ENCODE measurements at places on chromosomes 12 and 14.

DNA sequence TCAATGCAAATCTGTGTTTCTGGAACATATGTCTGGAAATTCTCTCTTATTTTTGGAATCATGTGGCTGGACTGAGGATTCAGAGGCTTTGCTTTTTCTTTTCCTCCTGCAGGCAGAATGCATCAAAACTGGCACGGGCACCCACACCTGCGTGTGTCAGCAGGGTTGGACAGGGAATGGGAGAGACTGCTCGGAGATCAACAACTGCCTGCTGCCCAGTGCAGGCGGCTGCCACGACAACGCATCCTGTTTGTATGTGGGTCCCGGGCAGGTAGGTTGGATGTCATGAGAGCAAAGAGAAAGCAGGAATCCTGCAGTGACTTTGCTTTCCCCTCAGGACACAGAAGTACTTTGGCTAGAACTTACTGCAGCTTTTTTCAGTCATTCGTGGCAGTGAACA is 90.3 kb downstream of the STAB2 start:
- DNase-seq = no peak

GRCh38 chr12:121334513-121335343 is 17.5 kb downstream of the ANAPC5 start:
- no peak for DNase-seq

DNA sequence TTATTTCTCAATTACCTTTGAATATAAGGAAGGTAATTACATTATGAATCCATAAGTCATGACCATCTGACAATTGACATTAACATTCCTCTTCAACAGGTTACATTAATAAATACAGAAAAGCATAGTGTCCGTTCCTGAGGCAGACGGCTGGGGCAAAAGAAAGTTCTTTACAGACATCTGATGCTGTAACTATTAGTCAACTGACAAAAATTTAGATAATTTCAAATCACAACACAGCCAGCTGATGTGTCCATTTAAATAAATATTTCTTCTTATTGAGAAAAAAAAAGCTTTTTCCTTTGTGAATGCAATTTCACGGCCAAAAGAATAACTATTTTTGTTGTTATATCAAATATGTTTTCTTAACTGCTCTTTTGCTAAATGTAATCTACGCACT is 9.2 kb upstream of the PYROXD1 start:
- no peak for DNase-seq

- no peak for DNase-seq
Observed at GRCh38 chr12:2509137-2509536, 285.6 kb upstream of the FKBP4 start.

GRCh38 chr14:78683981-78684380 is 513.8 kb downstream of the NRXN3 start:
- DNase-seq = no peak

DNA sequence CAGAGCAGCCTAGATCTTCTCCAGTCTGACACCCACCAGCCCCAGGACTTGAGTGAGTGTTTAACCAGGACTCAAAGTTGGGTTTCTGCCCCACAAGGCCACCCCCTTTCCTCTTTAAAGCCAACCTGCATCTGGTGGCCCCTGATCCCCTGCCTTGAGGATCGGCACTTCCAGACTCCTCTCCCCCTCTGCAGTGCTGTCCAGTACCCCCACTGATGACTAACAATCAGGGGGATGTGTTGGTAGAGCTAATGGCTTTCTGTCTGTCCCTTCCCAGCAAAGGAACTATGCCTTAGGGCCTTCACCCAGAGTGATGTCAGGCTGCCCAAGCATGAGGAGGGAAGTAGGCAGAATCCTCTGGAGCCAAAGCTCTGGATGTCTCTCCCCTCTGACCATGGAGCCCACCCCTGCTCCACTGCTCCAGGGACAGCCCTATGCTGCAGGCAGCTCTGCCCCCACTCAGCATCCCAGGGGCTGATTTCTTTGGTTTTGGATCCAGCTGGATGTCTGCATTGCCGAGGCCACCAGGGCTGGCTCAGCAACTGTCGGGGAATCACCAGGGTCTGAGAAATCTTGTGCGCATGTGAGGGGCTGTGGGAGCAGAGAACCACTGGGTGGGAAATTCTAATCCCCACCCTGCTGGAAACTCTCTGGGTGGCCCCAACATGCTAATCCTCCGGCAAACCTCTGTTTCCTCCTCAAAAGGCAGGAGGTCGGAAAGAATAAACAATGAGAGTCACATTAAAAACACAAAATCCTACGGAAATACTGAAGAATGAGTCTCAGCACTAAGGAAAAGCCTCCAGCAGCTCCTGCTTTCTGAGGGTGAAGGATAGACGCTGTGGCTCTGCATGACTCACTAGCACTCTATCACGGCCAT is 42.9 kb downstream of the DAD1 start:
- no peak for DNase-seq

- DNase-seq = no peak
Observed at GRCh38 chr12:94208622-94208966, 60.2 kb downstream of the PLXNC1 start.

DNA sequence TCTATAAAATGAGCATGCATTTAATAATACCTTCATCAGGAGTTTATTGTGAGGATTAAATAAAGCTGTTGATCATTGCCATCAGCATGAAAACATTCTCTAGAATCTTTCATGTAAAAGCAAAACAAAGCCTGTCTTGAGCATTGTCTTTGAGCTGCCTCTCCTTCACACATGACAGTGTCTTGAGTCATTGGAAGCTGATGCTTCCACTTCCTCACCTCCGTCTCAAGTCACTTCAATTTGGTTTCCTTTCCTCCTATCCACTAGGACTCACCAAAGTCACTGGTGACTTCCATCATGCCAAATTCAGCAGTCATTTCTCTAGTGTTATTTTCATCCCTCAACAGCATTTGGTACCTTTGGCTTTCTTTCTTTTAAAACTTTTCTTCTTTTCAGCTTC is 31.6 kb upstream of the MYBPC1 start:
- no peak for DNase-seq

DNA sequence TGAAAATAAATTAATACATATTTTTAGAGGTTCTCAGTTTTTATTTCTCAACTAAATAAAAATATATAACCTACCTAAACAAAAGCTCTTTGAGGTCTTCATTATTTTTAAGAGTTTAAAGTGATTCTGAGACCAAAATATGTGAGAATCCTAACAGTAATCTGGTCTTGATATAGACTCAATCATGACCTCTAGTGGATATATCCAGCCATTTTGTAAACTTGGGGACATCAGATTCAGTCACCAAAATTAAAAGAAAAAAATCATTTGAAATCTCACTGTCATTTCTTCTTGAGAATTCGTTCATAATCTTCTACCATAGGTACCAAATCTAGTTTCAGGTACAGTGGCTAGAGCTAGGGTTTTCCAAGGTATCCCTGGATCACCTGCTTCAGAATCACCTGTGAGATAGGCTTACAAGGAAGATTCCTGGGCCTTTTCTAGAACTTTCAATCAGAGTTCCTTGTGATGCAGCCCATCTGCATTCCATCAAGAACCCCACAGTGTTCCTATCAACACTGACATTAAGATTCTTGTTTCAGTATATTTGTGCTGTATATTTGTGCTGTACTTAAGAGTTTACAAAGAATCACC is 214.9 kb downstream of the ADAMTS20 start:
- no peak for DNase-seq

DNA sequence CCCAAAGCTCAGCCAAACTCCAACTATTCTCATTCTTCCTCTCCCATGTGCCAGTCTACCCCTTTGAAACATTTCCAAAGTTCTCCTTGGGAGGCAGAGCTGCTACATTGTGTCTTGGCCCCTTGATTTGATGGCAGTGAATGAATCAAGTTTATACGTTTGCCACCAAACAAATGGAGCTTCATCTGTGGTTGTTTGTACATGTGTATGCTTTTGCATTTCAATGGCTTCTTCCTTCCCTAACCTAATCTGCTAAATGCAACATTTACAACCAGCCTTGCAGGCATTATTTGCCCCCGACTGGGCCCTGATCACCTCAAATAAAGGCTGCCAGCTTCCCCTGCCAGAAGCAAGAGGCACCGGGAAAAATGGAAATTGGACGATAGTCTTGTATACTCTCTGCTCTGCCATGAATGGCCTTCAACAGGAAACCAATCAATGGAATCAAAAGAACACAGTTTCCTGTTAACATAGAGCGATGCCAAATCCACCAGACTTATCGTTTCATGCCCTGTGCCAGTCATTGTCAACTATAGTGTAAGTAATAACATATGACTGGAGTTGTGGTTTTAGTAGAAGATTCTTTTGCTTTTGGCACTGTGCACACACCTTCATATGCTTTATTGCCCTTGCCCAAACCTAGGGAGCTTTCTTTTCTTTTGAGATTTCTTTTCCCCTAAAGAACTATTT is 97.8 kb downstream of the TMEM30B start:
- DNase-seq = no peak

DNA sequence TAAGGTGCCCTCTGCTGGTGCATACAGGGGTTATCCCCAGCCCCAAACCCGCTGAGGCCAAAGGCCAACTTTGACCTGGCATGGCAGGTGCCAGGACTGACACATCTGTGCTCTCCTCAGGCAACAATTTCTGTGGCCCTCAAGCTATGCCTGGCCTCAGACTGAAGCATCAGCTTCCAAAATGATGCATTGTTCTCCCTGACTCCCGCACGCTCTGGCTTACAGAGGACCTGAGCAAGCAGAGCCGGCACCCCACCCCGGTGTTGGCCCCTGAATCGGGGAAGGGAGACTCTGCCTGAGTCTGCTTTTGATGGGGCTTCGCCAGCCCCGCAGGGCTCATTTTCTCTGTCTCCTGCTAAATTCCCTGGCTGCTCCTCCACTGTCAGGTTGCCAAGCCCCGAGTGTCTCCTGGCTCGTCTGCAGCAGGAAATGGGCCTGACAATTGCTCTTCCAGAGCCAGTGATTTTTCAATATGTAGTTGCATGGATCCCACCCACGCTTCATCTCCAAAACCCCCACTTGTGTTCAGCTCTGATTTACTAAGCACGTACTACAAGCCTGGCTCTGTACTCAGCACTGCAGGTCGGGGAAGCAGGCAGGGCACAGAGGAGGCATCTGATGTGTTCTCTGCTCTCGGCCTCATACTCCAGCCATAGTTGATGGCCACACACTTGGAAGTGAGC is 126.1 kb downstream of the SLC38A6 start:
- DNase-seq = no peak

DNA sequence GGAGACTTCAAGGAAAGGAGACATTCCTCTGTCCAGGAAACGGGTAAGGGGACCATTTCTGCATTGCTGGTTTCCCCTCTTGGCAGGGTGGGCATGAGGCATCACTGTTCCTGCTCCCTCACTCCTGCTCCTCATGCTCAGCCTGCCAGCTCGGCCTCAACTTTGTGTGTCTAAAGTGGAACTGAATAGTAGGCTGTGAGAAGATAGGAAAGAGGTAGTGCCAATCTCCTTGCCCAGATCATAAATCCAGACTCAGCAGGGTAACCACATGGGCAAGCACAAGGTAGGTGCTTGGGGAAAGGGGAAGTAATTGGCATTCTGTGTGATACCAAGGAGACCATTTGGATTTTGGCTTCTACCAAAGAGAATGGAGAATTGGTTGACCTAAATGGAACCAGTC is 2.6 kb downstream of the LTB4R start:
- no peak for DNase-seq

DNA sequence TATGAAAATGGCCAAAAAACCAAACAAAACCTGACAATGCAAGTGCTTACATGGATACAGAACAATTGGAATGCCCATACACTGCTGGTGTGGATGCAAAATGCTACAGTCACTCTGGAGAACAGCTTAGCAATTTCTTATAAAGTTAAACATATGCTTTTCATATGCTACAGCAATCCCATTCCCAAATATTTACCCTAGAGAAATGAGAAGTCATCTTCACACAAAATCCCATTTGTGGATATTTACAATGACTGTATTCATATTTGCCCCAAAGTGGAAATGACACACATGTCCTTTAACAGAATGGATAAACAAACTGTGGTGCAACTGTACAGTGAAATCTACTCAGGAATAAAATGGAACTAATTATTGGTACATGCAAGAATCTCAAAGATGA is 20.4 kb downstream of the SAV1 start:
- no peak for DNase-seq

DNA sequence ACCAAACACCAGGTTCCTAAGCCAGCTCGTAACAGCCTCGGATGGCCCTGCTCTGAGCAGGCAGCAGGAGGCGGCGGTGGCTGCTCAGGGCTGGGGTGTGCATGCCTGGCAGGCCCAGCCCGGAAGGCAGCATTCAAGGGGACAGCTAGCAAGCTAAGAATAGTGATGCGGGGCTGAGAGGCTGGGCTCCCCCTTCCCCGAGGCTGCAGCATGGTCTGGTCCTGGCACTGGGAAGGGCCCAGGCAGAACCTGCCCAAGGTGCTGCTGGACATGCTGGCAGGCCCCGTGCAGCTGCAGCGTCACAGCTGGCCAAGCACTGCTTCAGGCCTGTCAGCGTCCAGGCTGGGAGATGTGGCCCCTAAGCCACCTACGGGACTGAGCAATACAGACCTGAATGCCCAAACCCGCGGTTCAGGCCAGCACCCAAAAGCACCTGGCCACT is 26.4 kb upstream of the NUDT14 start:
- DNase-seq = no peak

GRCh38 chr14:23608454-23608853 is 27.7 kb upstream of the DHRS2 start:
- no peak for DNase-seq

GRCh38 chr12:116395396-116395795 is 117.9 kb upstream of the MED13L start:
- no peak for DNase-seq

DNA sequence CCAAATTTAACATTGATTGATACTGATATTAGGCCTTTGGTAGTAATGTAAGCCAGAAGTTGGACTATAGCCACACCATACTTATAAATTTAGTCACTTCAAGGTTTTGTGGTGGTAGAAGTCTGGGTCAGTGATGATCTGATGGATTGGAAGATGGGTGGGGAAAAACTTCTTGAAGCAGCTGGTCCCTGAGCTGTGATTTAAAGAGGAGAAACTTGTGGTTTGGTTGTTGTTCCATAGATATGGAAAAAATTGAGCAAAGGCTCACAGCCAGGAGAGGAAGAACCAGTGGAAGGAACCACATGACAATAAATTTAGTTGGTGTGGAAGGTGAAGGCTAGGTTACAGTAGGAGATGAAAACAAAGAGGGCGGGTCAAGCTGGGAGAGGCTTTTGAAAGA is 26.1 kb downstream of the PTHLH start:
- no peak for DNase-seq

DNA sequence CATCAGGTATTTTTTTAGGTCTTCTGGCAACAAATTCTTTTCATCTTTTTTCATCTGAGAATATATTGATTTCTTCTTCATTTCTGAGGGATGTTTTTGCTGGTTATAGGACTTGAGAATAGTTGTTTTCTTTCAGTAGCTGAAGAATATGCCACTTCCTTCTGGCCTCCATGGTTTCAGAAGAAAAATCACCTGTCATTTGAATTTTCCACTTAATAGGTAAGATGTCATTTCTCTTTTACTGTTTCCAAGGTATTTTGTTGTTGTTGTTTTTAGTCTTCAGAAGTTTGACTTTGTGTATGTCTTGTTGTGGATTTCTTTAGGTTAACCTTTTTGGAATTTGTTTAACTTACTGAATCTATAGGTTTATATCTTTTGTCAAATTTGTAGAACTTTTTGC is 257.8 kb upstream of the AMIGO2 start:
- no peak for DNase-seq

- no peak for DNase-seq
Observed at GRCh38 chr12:44431647-44432343, 444.3 kb downstream of the NELL2 start.
